ENCODE measurements at places on chromosomes 16 and 17. TPM values are rescaled to one million over a fixed set of nuclear protein-coding genes. Genes with fewer than 3 reads are reported as not detected.
A peak's percentile ranks its signal among the peaks of the same experiment; 100 is the strongest.

DNA sequence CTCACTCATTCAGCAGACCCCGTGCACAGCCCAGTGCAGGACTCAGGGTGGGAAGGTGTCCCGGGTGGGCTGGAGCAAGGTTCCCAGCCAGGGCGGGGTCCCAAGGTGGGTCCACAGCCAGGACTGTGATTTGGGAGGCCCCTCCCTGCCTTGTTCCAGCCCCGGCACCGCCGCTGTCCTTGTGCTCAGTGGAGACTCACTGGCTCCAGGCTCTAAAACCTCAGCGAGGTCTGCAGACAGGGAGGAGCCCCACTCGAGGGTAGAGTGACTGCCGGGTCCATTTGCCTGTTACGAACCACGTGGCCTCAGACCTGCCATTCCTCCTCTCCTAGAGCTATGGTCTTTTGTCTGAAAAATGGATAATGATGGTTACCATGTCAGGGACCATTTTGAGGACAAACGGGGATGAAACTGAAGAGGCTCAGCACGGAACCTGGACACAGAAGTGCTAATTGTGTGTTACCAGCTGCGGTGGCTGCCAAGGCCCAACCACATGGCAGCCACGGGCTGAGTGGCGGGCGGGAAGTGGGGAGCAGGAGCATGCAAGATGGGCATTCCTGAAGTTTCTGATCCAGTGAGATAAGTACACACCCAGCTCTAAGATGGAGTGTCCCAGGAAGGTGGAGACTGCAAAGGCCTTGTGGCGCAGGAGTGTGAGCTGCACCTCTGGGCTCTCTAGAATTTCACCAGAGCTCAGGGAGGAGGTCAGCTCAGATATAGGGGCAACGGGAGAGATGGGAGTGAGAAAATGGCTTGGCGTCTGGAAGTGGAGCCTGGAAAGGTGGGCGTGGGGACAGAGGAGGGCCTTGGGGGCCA lies 317.6 kb downstream of the SEC14L1 start:
- no peak for DNase-seq

GRCh38 chr16:9089660-9090059 lies 1.8 kb upstream of the HAPSTR1 start:
- DNase-seq: no peak

- no peak for DNase-seq
Measured at GRCh38 chr16:75060723-75061122, 55.9 kb downstream of the LDHD start.

Gene KRTAP1-1
- polyA plus RNA-seq: 3.3 TPM

DNA sequence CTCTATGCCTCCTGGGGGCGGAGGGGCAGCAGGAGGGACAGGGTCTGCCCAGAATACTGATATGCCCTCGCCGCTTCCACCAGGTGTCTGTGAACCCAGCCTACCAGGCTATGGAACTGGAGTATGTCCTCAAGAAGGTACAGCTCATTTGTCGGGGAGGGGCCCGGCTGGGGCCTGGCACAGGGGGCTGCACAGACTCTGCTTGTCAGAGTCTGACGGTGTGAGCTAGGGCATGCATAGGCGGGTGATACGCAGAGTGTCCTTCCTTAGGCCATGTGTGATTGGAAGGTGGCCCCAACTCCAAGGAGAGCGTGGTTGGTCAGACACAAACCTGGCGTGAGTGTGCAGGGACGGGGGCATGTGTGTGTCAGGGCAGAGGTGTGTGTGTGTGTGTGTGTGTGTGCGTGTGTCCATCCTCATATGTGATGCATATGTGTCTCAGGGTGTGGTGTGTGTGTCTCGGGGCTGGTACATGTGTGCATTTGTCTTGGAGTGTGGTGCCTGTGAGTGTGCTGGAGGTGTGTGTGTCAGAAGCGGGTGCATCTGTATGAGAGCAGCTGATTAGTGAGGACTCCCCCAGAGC lies 7.0 kb downstream of the CHAD start:
- no peak for DNase-seq

Gene KRTAP4-5
- polyA plus RNA-seq: not detected

Gene MYL11
- polyA plus RNA-seq: 2.1 TPM

- no peak for DNase-seq
Measured at GRCh38 chr16:68921637-68922036, 78.3 kb downstream of the TANGO6 start.

- no peak for DNase-seq
Measured at GRCh38 chr17:7499161-7499560, 15.0 kb downstream of the POLR2A start.

- DNase-seq: no peak
Measured at GRCh38 chr16:72362973-72363372, 191.0 kb upstream of the PMFBP1 start.

DNA sequence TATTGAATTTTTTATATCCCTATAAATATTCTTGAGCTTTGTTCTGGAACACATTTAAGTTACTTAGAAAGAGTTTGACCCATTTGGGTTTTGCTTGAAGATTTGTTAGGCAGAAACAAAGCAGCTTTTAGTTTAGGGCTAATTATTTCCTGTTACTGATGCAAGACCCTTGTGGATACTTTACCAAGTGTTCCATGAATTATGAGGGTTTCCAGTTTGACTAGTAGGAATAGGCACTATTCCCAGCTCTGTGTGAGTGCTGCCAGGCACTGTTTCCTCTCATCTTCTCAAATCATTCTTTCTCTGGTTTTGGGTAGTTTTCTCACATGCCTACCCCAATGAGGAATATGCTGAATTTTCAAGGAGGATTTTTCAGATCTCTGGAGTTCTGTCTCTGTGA lies 80.0 kb downstream of the SPACA3 start:
- DNase-seq: no peak

Gene SCNN1B
- polyA plus RNA-seq: not detected

Gene HOXB3
- polyA plus RNA-seq: 2.4 TPM

DNA sequence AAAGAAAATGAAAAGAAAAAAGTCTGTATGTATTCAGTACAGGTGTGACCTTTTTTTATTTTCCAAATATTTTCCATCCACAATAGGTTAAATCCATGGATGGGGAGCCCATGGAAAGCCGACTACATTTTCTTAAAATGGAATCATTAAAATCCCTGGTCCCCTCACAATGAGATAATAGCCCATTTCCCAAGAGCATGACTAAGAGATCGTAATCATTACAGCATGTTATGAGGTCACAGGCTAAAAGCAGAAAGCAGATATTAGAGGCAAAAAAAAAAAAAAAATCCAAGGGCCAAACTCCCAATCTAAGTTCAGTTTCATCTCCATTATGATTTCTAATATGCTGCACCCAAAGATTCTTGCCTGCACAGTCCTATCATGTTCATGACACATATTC lies 44.7 kb downstream of the CYTH1 start:
- DNase-seq: peak; percentile 90

Gene HSD17B1
- polyA plus RNA-seq: 3.0 TPM

Gene CCL14
- polyA plus RNA-seq: not detected

Gene CEMP1
- 2.9 TPM for polyA plus RNA-seq
